ENCODE measurements at places on chromosomes 1 and 21.
A peak's percentile ranks its signal among the peaks of the same experiment; 100 is the strongest.

GRCh38 chr1:220153147-220153546 is 59.2 kb downstream of the IARS2 start:
- DNase-seq: no peak

- DNase-seq: peak; percentile 87
Measured at GRCh38 chr1:156089704-156090103, 7.4 kb upstream of the MEX3A start.

DNA sequence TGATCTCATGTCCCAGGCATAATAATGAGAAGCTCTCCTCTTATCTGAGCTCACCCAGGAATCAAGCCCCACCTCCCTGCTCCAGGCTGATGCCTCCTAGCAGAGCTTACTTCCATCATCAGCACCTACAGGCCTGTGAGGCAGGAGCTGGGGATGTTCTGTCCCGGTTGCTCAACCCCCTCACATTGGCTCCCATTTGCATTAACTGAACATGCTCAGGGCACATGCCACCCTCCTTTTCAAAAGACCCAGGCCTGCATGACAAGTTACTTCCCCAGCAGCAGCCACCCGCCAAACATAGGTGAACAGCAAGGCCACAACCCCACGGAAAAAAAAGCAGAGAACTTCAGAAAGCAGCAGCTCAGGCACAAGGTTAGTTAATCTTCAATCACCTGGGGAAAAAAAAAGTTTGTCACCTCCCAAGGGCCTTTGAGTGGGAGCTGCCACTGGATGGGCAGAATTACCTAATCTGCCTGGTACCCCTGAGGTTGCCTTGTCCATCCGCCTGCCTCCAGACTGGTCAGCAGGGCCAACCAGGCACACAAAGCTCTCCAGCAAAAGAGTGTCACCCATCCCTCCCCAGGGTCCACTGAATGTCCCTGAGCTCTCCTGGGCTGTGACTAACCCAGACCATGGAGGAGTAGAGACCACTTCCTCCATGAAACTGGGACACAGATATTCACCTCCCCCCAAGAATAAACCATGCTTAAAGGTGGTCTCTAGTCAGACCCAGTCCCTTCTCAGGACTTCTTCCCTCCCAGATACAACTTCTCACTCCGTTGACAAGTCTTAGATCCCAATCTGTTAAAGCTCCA is 4.4 kb downstream of the KCNN3 start:
- peak; percentile 66 for DNase-seq

GRCh38 chr1:73775896-73776295 is 422.1 kb downstream of the LRRIQ3 start:
- no peak for DNase-seq

GRCh38 chr1:63703701-63704107 is 70.1 kb upstream of the ROR1 start:
- DNase-seq: no peak

DNA sequence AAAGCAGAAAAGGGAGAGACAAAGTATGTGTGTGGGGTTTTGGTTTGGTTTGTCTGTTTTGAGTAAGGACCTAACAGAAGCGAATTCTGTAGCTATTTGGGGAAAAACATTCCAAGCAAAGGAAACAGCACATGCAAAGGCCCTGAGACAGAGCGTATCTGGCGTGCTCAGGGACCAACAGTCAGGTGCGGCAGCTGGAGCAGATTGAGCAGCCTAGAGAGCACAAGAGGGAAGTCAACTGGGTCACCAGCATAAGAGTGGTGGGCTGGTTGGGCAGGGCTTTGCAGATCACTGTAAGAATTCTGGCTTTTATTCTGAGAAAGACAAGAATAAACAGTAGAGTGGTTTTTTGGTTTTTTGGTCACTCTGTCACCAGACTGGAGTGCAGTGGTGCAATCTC is 11.8 kb downstream of the TGFBR3 start:
- no peak for DNase-seq

- no peak for DNase-seq
Measured at GRCh38 chr1:215262106-215262505, 179.6 kb downstream of the KCNK2 start.

GRCh38 chr1:80535466-80535865 is 1265.3 kb upstream of the ADGRL2 start:
- no peak for DNase-seq

- no peak for DNase-seq
Measured at GRCh38 chr1:24540906-24541710, 14.8 kb upstream of the NCMAP start.

DNA sequence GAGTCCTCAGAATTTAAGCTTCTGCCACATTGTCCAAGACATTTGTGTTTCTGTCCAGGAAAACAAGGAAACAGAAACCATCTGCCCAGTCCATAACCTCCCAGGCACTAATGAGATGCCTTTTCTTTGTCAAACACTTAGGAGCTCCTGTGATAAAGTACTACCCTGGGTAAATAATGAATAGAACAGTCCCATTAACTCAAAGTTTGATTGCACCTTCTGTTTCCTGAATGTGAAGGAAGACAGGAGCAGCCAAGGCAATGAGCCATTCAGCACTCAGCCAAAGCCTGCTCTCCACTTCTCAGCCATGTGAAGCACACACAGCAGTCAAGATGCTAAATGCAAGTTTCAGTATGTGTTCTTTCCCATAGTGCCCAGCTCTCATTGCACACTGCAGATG is 199.8 kb downstream of the SEC16B start:
- no peak for DNase-seq

DNA sequence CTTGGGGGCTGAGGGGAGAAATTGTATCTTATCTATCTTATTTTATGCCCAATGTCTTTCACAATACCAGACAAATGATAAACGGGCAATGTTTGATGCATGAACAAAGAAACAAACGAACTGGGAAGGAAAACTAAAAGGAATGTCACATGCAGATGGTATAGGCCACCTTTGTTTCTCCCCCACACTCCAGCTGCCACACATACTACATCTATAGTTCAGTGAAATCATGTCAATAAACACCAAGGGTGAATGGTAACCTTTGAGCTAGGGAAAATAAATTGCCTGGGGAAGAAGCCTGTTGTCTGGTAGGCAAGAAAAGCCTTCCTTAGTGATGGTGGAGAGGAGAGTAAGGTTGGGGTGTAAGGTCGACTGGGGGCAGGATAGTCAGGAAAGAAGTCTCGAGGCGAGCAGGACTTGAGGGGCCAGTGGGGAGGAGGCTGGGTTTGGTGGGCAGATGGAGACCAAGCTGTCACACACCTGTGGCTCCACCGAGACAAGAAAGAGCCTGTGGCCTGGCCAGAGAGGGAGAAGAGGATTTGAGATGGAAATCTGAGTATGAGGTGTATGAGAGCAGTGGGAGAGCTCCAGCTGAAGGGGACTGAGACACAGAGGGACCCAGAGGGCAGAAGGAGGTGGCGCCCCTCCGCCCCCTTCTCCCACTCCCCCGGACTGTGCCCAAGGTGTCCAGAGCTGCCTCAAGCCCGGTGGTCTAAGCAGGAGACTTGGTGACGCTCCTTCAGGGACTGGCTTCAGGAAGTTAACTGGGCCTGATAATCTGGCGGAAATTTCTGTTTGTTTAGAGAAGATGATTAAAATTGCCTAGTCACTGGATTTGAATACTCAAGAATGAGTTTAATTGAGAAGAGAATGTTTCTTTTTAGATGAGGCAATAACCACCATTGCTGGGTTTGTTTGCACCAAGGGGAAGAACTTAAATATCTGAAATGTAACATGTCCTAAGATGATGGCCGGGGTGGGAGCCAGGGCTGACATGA is 37.3 kb downstream of the ATF3 start:
- no peak for DNase-seq

DNA sequence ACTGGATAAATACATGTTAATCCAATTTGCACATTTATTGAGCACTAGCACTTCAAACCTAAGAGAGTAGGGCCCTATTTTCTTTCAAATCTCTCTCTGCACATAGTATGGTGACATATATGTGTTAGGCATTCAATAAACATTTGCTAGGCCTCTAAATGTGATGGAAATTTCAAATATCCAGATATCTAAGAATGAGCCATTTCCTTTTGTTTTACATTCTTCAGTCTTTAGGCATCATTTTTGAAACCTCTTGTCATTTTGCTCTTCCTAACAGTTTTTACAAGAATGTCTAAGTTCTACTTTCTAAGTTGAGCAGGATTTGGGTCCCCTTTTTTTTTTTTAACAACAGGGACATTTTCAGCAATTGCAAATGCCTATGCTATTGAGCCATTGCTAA is 395.7 kb upstream of the ST6GALNAC5 start:
- no peak for DNase-seq

DNA sequence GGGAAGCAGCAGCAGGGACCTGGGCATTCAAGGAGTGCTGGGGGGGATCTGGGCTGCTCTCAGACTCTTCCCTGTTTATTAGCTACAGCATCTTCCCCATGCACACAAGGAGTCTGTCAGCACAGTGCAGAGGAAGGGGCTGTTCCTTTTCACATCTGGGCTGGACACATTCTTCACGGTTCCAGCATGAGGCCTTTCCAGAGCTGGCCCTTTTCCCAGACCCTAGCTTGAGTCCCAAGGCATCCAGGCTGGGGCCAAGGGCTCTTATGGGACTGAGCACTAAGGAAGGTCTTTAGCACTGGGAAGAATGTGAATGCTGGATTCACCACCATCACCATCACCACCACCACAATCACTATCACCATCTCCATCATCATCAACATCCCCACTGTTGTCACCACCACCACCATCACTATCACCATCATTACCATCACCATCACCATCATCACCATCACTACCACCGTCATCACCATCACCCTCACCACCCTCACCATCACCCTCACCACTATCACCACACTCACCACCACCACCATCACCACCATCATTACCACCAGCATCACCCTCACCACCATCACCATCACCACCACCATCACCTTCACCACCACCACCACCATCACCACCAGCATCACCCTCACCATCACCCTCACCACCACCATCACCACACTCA is 28.4 kb downstream of the PARK7 start:
- no peak for DNase-seq

DNA sequence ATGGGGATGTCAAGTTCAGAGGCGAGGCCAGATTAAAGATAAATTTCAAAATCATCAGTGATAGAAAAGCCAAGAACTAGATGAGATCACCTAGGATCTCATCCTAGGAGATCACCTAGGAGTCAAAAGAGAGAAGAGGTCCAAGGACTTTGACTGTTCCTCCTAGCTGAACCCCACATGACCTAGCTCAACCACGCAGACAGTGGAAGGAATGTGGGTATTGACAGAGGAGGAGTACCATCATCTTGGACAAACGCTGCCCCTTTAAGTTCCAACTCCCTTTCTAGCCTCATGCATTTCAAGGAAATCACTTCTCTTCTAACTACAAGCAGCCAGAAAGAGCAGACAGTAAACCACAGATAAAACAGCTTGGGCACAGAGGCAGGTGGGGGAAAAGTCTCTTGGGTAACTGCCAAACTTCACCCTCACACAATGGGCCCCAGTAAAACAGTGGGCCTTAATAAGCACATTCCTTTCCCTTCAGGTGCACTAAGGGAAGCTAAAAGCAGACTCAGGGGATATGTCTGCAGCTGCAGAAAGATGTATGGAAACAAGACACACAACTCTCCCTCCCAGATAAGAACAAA is 12.5 kb upstream of the FAM76A start:
- no peak for DNase-seq

DNA sequence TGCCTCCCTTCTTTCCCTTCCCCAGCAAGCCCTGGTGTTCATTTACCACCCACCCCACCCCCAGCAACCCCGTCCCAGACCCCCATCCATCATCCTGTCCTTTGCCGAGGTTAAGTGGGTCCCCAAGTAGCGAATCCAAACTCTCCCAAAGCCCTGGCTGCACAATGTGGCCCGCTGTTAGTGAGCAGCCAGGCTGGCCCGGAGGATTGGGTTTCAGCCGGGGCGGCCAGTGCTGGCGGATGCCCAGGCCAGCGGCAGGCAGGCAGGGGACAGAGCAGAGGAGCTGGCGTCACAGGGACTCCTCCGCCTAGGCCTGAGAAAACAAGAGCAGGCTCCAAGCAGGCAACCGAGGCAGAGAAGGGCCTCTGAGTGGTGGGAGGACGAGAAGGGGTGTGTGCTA is 61.4 kb downstream of the EPHB2 start:
- no peak for DNase-seq

GRCh38 chr21:36377391-36377842 is 7.8 kb upstream of the CHAF1B start:
- DNase-seq: no peak

- no peak for DNase-seq
Measured at GRCh38 chr1:35452106-35452774, 105.0 kb downstream of the KIAA0319L start.

DNA sequence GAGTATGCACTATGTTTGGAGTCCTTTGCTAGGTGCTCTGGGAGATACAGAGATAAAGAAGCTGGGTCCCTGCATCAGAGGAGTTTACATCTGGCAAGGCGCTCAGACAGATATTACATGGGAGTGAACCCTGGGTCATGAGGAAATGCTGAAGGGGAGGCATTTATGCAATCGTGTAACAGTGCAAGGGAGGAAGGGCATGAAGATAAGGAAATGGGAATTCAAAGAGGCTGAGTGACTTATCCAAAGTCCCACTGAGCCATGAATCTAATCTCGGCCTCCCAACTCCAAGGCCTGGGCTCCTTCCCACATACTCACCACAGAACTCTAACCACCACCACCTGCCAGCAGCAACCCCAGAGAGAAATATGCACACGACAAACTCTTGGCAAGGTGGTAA is 51.6 kb downstream of the FAM163A start:
- no peak for DNase-seq

- no peak for DNase-seq
Measured at GRCh38 chr1:6111571-6111970, 65.9 kb downstream of the KCNAB2 start.

- no peak for DNase-seq
Measured at GRCh38 chr21:34280389-34280795, 83.4 kb upstream of the KCNE2 start.

DNA sequence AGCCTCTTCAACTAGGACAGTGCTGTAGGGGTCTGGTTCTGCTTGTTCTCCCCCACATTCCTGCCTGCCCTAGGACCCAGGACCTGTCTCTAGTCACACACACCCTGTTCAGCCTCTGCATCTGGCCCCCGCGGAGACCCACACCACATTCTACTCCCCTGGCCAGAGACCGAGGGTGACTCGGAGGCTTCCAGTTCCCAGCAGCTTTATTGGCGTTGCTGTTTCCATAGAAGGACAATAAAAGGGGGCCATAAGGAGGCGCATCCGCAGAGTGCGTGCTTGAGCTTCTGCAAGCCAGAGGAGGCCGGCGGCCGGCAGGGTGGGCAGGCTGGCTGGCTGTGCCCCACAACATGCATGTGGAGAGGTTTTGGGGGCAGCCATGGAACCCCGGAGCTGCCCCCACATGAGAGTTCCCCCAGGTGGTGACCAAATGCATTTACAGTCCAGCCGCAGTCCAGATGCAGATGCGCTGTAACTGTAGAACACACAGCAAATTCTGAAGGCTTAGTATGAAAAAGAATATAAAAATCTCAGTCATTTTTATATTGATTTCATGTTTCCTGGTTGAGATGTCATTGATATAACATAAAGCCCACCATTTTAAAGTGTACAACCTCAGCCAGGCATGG is 52.4 kb downstream of the PDE9A start:
- no peak for DNase-seq

GRCh38 chr1:174074757-174075156 is 52.6 kb upstream of the RC3H1 start:
- peak; percentile 28 for DNase-seq
